WTC11 (cell line): ENCODE measurements at places on chromosomes 1 and 21.

DNA sequence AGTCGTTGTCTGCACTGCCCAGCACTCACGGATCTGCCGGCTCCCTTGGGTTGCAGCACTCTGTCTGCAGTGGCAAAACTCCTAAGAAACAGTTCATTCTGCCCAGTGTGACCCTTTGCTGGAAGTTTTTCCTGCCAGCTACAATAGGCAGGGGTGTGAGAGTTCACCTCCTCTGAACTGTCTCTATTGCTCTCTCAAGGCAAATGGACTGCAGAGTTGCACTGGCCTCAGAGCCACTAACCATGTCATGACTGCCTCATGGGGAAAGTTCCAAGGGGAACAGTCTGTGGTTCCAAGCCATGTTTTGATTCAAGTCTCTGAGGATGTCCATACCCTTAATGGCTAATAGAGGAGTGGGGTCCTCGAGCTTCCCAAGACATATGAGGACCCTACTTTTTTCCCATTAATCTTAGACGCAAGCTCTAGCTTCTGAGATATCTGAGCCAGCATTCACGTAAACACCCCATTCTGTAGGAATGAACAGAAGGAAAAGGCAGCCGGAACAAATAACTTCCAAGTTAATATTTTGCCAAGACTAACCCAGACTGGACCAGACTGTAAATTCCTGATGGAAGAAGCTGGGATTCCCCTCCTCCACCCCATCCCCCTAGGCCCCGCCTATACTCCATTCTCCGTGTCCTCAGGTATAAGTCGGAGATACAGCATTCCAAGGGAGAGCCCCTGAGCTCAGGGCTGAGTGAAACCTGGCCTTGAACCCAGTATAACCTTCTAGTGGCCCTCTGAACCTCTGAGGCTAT lies 93.8 kb upstream of the AKT3 start:
- DNase-seq, result no peak

DNA sequence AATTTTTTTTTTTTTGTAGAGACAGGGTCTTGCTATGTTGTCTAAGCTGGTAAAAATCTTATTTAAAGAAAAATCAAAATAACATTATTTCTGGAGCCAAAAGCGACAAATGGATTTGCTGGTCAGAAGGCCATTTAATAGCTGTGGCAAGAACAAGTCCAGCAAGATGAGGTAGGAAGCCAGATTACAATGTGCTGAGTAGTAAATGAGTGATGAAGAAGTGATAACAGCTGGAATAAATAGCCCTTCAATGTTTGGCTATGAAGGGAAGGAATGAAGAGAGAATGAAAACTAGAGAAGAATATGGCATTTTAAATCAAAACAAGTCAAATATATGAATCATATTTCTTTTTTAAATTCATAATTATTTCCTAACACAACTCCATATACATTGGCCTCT lies 34.5 kb downstream of the SYDE2 start:
- DNase-seq, result no peak

DNA sequence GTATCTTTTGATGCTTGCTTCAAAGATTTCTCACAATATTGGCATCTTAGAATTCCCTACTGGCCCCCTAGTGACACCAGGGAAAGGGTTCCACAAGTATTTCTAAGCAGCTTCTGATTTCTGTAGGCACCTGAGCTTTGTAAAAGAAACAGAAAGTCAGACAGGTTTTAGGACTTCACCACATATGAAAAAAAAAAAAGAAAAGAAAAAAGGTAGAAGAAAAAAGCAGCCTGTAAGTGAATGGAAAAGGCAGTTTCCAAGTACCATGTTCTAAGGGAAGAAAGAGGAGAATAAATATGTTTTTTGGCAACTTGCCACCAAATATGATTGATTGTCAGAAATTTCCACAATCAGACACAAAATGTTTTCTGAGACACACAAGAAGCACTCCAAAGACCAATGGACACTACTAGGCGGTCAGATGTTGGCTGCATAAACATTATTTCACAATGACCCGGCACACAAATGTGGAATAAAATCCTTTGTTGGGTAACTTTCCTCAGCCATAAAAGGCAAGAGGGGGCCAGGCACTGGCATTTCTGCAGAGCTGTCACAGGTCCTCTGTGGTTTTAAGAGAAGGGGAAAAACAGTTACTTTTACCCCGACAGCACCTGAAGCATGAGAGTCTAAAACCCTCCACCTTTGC lies 12.7 kb upstream of the CPLANE2 start:
- no peak for DNase-seq

DNA sequence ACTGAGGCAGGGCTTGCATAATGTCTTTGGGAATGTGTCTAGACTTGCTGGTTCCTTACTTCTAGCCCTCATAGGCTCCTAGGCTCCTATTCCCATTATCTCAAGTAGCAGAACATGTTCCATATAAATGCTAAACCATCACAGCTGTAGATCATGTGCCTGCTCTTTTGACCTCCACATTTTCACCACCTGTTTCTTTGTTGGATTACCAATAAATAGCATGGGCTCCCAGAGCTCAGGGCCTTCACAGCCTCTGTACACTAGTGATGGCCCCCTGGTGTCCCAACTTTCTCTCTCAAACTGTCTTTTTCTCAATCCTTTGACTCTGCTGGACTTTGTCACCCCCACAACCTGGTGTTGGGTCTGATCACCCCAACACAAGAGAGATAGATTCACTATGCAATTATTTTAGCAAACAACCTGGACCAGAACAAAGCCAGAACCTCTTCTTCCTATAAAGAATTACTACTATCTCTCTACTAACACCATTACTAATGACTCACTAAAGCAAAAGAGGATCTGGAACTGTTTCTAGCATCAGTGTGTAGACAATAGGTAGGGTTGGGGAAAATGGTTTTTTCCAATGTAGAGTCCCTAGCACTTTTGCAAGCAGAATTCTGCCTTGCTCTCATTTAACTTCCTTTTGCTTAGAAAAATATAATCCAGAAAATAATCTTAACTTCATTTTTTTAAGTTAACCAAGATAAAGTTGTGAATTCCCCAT lies 51.7 kb downstream of the WLS start:
- no peak for DNase-seq

DNA sequence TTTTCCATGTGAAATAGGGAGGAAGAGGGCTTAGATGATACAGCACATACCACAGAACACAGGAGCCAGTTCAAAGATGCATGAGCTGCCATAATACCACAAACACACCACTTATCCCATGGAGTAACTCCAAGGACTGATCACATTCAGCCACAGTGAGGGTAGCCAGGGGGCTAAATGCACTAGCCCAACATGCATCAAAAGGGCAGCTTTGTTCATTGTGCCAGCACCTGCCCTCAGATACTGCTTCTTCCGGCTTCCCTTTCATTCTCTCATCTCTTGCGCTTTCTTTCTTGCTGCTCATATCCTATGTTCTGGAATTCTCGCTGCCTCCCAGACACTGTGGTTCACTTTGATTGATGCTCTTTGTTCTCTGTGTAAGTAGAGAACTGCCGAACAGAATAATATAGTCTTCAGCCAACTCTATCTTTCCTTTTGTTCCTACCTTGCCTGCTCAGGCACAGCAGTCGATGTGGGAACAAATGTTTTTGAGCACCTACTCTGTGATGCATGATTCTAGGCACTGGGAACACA lies 50.0 kb upstream of the SYT6 start:
- DNase-seq, result no peak

GRCh38 chr1:184563308-184563707 lies 176.5 kb downstream of the C1orf21 start:
- no peak for DNase-seq

DNA sequence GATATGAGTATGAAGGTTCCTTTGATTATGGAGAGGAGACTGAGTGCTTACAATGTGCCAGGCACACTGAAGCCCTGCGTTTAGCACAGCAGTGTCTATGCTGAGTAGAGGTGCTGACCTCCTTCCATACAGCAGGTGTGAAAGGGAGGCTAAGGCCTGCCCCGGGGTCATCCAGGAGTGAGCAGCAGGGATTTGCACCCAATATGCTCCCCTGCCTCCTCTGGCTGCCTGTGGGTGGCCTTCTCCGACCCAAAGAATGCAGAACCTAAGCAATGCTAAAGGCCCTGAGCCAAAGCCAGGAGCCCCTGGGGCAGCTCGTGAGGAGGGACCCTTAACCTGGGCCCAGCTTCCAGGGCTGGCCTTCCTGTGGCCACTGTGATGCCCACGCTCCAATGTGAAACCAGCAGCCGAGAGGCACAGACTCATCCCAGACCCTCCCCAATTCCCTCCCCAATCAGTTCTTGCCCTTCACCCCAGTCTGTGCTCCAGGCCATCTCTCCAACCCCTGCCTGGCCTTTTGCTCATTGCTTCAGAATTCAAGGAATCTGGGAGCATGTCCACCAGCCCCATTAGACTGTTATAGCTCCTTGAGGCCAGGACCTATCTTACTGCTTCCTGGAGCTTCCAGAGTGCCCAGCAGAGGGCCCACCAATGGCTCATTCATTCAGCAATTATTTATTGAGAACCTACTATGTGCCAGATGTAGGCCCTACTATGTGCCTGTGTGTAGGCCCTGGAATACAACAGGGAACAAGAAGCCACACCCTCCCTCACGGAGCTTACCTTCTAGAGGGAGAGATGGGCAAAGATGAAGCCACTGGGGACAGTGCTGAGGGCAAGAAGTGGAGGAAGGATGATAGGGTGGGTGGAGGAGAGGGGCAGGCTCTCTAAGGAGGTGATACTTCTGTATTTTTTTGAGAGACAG lies 53.3 kb downstream of the TAS1R2 start:
- no peak for DNase-seq

DNA sequence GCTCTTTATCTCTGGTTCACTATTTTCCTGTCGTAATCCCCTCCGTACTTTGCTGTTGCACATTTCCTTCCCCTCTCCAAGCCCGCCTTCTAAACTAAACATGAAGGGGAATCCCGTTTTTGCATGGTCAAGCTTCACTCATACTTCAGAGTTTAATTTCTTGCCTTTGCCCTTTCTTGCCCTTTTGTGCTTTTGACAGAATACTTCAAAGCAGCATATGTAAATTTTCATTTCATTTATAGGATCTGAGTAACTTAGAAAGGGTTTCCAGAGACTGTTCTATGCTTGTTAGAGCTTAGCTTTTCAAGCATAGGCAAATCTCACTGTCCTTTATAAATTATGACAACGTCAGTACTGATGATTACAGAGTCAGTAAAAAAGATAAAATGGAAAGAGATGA lies 27.7 kb downstream of the SPATA45 start:
- no peak for DNase-seq

GRCh38 chr21:38410466-38410865 lies 87.8 kb downstream of the ERG start:
- no peak for DNase-seq

- DNase-seq, result no peak
Observed at GRCh38 chr1:13820055-13820454, 120.1 kb downstream of the PRDM2 start.

- DNase-seq, result no peak
Observed at GRCh38 chr1:56424744-56425493, 154.4 kb downstream of the PLPP3 start.

DNA sequence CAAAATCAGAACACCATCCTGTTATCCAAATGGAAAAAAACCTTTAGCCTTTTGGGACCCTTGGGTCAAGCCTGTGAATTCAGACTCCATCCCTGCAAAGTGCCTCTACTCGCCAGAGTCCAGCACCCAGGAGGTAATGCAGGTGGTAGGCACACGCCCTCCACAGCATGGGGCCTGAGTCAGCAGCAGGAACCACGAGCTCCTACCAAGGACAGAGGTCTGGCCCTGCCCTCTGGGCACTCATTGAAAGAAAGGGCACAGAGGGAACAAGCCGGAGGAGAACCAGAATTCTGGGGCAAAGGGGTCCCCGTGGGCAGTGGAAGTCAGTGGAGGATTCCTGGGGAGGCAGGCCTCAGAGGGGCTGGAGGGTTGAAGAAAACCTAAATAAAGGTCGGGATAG lies 438.1 kb downstream of the NPHP4 start:
- no peak for DNase-seq

DNA sequence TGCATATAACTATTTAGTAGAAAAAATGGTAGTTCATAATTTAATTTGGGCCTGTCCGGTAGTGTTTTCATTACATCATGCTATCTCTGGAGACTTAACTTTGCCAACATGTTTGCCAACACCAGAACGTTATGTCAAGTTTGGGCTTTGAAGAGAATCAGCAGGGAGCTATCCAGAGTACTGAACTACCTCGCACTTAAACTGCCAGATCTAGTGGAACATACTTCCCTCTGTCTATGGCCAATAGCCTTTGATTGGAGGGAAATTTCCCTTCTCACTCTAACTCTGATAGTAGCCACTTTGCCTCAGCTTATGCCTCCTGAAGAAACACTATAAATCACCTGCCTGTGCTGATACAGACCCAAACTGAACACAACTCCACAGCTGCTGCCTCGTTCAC lies 10.0 kb downstream of the LRRC53 start:
- no peak for DNase-seq

- peak; percentile 54 for DNase-seq
Observed at GRCh38 chr1:156845055-156845952, 13.6 kb downstream of the INSRR start.

- DNase-seq, result peak; percentile 74
Observed at GRCh38 chr1:239786464-239786863, 305.2 kb upstream of the FMN2 start.

DNA sequence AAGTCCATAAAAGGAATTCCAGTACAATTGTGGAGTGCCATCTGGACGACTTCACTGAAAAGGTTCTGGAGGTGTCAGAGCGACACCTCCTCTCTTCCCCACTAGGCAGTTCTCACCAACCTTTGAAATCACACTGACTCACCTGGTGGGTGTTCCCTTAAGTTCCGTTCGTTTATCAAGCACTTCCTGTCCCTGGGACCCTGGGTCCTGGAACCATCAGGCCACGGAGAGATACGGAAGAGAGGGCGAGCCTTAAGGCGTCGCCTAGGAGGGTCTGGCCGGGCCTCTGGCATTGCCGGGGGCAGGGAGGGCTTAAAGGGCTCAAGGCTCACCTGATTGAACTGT lies 317 bp downstream of the SPAG17 start:
- peak; percentile 18 for DNase-seq

- DNase-seq, result no peak
Observed at GRCh38 chr1:100443811-100444571, 91.7 kb downstream of the CDC14A start.

GRCh38 chr1:115307661-115308060 lies 30.4 kb downstream of the NGF start:
- DNase-seq, result no peak

DNA sequence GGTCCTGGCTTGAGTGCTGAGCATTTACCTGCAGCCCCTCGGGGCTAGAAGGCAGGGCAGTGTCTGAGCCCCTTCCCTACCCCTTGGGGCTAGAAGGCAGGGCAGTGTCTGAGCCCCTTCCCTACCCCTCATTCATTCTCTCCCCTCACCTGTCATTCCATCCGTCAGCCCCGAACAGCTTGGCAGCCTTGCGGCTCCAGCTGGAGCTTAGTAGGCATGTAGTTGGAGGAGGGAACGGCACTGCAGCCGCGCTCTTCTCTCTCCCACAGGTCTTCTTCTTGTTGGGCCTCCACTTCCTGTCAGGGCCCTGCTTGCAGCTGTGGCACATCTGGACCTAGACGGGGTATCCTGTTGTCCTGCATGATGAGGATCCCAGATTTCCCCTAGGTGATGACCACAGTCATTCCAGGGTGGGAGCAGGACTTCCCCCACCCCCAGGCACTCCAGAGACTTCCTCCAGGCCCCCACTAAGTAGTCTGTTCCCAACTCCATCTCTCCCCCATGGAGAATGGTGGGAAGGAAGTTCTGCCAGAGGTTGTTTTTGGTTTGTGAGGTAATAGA lies 22.2 kb downstream of the MAPKAPK2 start:
- no peak for DNase-seq
